PC-9 (cell line): ENCODE measurements at places on chromosomes 6 and 20. TPM values are rescaled to one million over a fixed set of nuclear protein-coding genes. Genes with fewer than 3 reads are reported as not detected.
A peak's percentile ranks its signal among the peaks of the same experiment; 100 is the strongest.

GRCh38 chr6:69789578-69789977, 7.2 kb downstream of the LMBRD1 start:
- no peak for DNase-seq
- H3K27me3 ChIP-seq: no peaks in the 10 kb centered on the region
- 0 out of 2 replicates have a peak, but pooled peaks cover 3% of the 10 kb centered on the region for H3K36me3 ChIP-seq
- no peak overlapping the region for H3K27ac ChIP-seq
- H3K4me1 ChIP-seq: no peaks in the 10 kb centered on the region

Gene TMX4
- 7.5 and 9.2 TPM in 2 replicates for total RNA-seq

Gene THBS2
- not detected in 2 replicates for total RNA-seq

DNA sequence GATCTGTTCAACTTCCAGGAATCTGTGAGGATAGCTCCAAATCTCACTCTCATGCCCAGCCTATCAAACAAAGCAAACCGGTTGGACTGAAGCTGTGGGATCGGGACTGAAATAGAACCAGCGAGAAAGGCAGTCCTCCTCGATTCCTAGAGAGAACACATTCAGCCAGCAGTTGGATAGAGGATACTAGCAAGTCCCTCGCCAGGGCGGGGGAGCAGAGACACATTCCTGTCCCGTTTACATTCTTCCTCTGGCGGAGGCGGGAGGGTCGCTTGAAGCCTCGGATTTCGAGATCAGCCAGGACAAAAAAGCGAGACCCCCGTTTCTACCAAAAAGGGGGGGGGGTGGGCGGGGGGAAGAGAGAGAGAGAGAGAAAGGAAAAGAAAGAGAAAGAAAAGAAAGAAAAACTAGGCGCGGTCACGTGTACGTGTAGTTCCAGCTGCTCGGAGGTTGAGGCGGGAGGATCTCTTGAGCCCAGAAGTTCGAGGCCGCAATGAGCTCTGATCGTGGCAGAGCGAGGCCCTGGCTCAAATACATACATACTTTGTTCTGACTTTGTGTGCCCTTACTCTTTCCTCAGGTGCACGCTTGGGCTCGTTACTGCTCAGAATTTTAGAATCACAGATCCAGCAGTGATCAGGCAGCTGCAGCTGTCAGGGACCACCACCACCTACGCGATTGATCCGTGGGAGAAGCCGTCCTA, 19.5 kb downstream of the ZNF311 start:
- peak overlapping the region; percentile 48 for H3K27ac ChIP-seq
- DNase-seq: peak; percentile 90
- H3K4me1 ChIP-seq: peaks cover 18% of the 10 kb centered on the region
- H3K36me3 ChIP-seq: no peaks in the 10 kb centered on the region
- peak overlapping the region; percentile 28; the same call in 1 of the 2 replicates for H3K4me3 ChIP-seq
- H3K27me3 ChIP-seq: no peaks in the 10 kb centered on the region

Gene FRS3
- 4.5 and 10.4 TPM in 2 replicates for total RNA-seq

DNA sequence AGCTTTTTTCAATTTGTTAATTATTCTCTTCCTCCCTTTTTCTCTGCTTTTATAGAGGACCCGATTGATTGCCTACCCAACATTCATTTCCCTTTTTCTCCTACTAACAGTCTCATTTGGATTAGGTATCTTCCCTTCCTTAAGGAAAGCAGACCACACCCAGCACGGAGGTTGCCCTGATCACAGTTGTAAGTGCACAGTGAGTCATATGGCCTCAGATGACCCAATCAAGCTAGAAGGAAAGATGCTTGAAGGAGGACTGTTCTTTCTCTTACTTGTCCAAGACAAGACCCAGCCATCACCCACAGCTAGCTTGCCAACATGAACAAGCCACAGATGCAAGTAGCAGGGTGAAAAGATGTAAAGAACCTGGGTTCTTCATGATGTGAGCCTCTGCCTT, 518.6 kb downstream of the PKHD1 start:
- no peaks in the 10 kb centered on the region for H3K4me1 ChIP-seq
- no peak overlapping the region for H3K4me3 ChIP-seq
- H3K27me3 ChIP-seq: no peaks in the 10 kb centered on the region
- H3K27ac ChIP-seq: no peak overlapping the region

DNA sequence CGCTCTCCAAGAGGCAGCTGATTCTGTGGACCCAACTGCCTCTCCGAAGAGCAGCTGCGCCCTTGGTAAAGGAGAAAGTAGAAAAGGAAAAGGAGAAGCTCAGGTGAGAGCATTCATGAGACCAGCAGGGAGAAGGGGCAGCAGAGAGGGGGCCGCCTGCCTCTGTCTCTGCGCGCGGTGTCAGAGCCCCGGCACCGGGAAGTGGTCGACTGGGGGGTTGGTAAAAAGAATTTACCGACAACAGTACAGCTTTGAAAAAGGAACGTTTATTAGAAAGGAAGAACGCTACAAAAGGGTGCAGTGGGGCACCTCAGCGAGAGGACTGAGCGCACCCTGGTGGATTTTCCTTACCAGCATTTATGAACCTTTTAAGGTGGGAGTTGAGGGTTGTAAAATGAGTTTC, 61.9 kb downstream of the GPR6 start:
- H3K36me3 ChIP-seq: no peaks in the 10 kb centered on the region
- no peak for DNase-seq
- peaks cover 12% of the 10 kb centered on the region for H3K4me1 ChIP-seq
- no peak overlapping the region for H3K27ac ChIP-seq
- peak overlapping the region; percentile 9; the same call in 1 of the 2 replicates for H3K4me3 ChIP-seq

DNA sequence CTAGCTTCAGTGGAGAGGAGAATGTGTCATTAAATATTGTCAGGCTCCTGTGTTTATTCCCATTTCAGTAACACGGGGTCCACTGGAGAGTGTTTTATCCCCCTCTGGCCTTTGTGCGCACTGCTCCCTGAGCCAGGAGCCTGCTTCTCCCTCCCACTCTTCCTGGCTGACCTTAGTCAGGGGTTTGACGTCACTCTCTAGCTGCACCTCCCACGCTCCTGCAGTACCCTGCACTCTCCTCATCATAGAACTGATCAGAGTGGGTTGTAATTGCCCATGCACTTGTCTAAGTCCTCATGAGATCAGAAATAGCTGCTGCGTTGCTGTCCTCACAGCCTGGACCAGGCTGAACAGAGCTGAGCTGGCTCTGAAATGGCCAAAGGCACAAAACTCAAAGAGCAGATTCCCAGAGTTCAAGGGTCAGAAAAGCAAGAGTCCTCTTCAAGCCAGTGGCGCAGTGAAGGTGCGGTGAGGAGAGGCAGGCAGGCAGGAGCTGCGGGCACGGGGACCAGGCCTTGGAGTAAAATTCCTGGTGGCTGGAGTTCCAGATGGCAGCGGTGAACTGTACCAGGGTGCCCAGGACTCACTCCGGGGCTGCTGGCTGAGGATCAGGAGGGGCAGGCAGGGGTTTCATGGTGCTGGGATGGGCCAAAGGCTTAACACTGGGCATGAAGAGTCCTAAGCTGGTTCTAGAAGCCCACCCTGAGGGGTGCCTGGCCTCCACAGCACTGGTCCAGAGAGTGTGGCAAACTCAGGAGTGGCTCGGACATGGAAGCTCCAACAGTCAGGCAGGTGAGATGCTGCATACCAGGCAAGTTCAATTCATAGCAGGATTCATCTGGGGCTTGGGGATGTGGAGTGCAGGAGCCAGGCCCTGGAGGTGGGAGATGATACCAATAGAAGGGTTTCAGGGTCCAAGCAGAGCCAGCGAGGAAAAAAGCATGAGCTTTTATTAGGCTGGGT, 170.9 kb downstream of the SCP2D1 start:
- H3K4me1 ChIP-seq: no peaks in the 10 kb centered on the region
- no peak for DNase-seq
- H3K27me3 ChIP-seq: no peaks in the 10 kb centered on the region
- no peak overlapping the region for H3K27ac ChIP-seq
